CD4-positive, alpha-beta memory T cell (primary cell): ENCODE measurements at places on chromosomes 6 and 20. TPM values are rescaled to one million over a fixed set of nuclear protein-coding genes. Genes with fewer than 3 reads are reported as not detected.

The ATP9A gene
- 0.47 TPM for total RNA-seq

The SNAP91 gene
- total RNA-seq: not detected

The FNDC1 gene
- not detected for total RNA-seq

DNA sequence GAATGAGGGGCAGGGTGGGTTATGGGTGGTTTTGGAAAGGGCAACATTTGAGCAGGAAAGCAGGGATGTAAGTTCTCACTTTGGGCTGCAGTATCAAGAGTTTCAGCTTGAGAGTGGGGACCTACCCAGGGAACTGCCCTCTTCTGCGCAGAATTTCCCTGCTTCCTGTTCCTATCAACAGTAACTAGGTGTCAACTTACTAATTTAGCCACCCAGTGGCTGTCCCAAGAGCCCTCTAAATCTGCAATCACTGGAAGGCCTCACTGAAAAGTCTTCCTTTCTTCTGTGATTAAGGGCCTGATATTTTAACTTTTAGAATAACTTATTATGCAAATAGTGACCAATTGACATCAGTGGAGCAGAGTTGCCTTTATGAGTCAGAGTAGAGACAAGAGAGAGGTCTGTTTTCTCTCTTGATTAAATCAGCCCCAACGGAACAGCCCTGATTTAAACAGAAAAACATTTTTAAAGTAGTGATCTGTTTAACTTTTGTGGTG lies 118.2 kb upstream of the RIPOR2 start:
- DNase-seq: no peak

GRCh38 chr6:38542031-38542430 lies 97.7 kb downstream of the BTBD9 start:
- DNase-seq: no peak
